Stimulated activated CD8-positive, alpha-beta memory T cell treated with anti-CD3 and anti-CD28 coated beads, Interleukin-2, amount 100 ng/mL, for 1 hour (primary cell): ENCODE measurements at places on chromosomes 12 and 14.

DNA sequence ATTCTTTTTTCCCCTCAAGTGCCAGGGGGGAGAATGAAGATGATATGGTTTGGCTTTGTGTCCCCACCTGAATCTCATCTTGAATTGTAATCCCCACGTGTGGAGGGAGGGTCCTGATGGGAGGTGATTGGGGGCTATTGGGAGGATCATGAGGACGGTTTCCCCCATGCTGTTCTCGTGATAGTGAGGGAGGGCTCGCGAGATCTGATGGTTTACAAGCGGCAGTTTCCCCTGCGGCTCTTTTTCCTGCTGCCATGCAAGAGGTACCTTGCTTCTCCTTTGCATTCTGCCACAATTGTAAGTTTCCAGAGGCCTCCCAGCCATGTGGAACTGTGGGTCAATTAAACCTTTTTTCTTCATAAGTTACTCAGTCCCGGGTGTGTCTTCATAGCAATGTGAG, 173.7 kb downstream of the CAND1 start:
- no peak for DNase-seq

DNA sequence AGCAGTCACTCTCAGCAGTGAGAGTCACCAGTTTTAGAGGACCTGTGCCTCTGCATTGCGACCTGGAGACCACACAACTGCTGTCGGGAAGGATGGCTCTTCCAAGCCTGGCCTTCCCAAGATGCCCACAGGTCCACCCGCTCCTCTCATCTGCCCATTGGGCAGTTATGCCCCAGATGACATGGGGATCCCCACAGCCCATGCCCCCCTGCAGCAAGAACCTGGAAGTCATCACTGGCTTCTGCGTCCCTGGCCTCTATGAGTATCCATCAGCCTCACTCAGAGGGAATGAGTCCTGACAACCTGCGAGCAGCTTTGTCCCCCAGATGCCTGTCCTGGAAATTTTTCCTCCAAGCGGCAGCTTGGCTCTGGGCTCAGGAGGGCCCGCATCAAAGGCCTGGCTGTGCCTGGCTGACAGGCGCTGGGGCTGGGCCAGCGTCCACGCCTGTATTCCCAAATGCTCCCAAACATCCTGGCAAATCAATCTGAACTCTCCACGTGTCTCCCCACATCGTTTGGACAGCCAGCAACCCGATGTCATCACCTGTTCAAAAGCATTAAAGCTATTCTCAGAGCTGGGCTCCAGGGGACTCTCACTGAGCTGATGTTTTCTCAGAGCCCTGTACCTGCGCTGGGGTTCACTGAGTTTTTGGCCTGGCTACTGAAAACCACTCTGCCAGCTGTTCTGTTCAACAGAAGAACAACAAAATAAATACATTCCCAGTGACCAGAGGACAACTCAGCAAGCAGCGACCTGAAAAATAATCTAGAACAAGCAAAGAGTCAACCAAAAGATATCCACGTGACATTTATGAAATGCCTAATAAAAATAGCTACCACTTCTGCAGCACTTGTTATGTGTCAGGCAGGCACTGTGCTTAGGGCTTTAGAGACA, 57.8 kb downstream of the CLMN start:
- no peak for DNase-seq

- no peak for DNase-seq
These were observed 47.4 kb upstream of the TRAF3 start for GRCh38 chr14:102729825-102730224.

GRCh38 chr12:95943330-95943842, at the start of gene AMDHD1:
TSS of gene AMDHD1 (plus strand) at chr12:95943331. CDS start at chr12:95943399, 68 bp downstream.
- peak; percentile 27 for DNase-seq

- DNase-seq: no peak
These were observed 119.6 kb upstream of the PTPRB start for GRCh38 chr12:70756791-70757190.

GRCh38 chr12:124852329-124852831, 11.3 kb downstream of the SCARB1 start:
- no peak for DNase-seq

- peak; percentile 81 for DNase-seq
These were observed 16.9 kb downstream of the ASB2 start for GRCh38 chr14:93959239-93960107.

DNA sequence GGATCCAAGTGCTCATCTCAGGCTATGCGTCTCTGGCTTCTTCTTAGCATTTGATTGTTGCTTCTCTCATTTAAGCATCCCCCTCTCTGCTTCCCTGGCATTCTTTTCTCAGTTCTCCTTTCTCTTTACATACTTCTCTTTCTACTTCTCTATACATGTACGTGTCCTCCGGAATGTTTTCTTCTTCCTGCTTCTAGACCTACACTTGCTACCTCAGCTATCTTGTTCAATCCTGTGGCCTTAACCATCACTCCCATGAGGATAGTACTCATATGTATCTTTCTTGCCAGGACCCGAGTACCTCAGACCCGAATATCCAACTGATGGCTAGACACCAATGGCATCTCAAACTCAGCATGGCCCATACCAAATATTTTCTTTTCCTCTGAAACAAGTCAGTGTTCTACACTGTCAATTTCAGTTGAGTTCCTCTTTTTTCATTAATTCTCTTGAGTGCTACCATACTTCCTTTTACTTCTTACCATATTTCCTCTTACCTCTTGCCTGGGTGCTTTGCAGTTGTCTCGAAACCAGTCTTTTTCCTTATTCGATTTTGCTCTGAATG, 115.1 kb upstream of the SLC38A2 start:
- DNase-seq: no peak

GRCh38 chr12:116727261-116727660, 10.6 kb downstream of the SPRING1 start:
- DNase-seq: no peak

DNA sequence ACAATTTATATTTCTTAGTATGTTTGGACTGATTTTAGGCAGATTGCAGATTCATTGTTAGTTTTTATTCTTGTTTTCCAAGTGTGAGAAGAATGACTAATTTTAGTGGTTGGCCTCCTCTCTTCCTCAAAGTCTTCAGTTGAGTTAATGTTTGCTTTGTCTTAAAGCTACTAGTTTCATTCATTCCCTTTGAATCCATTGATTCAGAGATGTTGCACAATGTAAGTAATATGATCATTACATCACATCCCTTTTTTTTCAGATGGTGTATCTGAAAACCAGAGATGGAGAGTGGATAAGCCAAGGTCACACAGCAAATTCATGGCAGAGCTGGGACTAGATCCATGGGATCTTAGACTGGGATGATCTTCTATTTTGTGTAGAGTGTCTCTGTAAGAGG, 577.5 kb downstream of the BCL11B start:
- no peak for DNase-seq

GRCh38 chr12:76558684-76559399, 729 bp downstream of the OSBPL8 start:
- peak; percentile 61 for DNase-seq

DNA sequence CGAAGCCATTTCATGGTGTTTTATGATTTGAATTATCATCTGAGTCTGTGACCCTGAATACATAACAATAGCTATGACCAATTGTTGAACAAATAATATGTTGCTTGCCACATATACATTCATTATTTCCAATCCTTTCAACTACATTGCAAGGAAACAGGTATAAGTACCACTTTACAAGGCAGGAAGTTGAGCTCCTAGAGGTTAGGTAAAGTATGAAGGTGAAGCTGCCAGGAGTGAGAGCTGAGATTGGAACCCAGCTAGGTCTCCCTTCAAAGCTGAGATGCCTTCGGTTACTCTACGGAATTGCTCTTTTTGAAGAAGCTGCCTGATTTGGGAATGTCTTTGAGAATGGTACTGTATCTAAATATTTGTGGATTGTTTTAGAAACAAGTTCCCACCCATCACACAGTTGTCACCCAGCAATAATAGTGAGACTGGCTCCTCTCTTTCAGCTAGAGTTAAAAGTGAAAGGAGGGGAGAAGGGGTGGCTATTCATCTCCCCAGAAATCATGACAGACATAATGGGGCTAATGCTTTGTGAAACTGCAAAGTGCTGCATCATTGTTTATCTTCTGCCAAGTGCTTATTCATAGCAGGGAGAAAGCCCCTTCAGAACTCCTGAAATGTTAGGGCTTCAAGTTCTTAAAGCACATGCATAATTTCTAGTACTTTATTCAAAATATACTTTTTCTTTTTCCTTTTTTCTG, 75.9 kb upstream of the AMIGO2 start:
- DNase-seq: no peak

DNA sequence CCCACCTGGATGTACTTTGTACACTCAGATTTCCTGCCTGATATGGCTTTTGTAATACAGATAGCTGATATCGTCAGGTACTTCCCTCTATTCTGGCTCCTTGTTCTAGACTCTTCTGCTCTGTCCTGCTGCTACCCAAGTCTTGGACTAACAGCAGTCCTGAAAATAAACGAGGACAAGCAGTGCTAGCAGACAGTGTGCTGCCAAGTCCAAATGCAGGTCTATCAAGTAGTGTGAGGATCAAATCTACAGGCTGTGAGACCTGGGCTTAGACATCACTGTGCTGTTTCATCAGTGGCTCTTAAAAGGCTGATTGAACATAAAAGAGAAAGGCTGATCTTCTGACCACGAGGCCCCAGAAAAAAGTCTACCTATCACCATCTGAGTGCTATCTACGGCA, 418.1 kb downstream of the APAF1 start:
- no peak for DNase-seq

DNA sequence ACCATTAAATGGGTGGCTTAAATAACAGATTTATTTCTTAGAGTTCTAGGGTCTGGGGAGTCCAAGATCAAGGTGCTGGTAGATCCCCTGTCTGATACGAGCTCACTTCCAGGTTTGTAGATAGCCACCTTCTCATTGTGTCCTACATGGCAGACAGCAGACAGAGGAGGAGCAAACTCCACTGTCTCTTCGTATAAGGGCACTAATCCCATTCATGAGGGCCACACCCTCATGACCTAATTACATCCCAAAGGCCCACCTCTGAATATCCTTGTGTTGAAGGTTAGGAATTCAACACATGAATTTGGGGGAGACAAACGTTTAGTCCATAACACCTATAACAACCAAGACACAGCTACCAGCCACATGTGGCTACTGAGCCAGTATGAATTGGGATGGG, 47.1 kb upstream of the PPP2R5C start:
- no peak for DNase-seq

DNA sequence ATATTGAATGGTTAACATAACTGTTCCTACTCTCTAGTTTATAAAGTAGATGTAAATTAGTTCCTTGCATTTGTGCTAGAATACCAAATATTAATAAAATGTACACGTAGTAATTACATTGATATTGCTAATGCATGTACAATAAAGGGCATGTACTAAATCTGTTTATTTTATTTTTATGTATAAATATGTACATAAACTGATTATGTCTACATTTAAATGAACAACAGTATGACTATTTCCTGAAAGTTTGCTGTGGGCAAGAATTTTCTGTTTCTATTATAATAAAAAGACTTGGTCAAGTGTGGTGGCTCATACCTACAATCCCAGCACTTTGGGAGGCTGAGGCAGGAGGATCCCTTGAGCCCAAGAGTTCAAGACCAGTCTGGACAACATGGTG, 257.2 kb upstream of the FOXN3 start:
- no peak for DNase-seq

- DNase-seq: no peak
These were observed 174.8 kb downstream of the PHETA1 start for GRCh38 chr12:111193977-111194702.

- no peak for DNase-seq
These were observed 6.6 kb downstream of the P2RX7 start for GRCh38 chr12:121139286-121139685.

DNA sequence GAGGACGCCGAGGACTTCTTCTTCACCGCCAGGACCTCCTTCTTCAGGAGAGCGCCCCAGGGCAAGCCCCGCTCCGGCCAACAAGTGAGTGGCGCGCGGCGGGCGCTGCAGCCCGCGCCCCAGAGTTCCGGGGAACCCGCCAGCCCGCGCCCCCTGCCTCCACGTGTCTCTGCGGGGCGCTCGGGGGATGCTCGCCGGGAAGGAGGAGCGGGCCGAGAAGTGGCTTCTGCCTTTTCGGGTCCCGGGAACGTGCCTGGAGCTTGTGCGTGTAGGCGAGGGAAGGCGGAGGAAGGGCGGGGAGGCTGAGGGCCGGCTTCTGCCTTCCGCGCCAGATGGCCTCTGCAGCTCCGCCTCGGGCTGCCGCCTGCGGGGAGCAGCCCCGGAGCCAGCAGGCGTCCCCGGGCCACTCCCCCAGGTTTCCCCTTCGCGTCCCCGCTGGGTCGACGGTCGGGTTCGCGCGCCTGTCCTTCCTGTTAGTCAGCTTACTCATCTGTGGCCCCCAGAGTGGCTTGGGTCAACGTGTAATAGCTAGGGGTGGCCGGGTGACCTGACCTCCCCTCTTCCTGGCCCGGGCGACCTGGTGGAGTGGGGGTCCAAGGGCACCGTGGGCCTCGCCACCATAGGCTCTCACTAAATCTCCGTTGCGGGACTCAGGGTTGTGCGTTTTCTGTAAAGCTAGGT, 505 bp downstream of the RASSF3 start:
- DNase-seq: peak; percentile 52

GRCh38 chr14:24607081-24607480, 2.4 kb downstream of the GZMH start:
- DNase-seq: no peak

GRCh38 chr14:73125169-73125588, 11.1 kb upstream of the PSEN1 start:
- no peak for DNase-seq

- no peak for DNase-seq
These were observed 88.0 kb downstream of the EPS8 start for GRCh38 chr12:15701206-15701605.

GRCh38 chr14:104595116-104595675, 9.4 kb downstream of the TMEM179 start:
- DNase-seq: no peak

DNA sequence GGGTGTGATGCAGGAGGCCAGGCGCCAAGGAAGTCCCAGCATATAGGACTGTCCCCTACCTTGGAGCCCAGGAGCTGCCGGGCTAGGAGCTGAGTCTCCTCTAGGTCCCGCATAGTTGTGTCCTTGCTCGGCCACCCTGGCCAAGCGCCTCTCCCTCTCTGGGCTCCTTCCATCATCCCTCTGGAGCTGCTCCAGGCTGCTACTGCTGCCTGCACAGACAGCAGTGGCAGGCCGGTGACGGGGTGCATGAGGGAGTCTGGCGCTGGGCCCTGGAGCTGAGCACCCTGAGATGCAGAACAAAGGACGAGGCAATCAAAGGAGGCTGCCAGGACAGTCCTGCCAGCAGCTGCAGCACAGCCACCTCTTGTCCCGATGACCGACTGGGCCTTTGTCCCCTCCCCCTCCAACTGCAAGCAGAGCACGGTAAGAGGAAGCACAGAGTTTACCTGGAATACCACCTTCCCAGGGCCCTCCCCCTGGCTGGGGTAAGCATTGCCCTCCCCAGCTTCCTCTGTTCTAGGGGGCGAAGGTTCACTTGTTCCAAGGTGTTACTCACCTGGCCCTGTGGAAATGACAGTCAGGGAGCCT, 10.4 kb downstream of the DTX1 start:
- no peak for DNase-seq
